ENCODE measurements at places on chromosomes 3 and 15. TPM values are rescaled to one million over a fixed set of nuclear protein-coding genes. Genes with fewer than 3 reads are reported as not detected.
A peak's percentile ranks its signal among the peaks of the same experiment; 100 is the strongest.

- no peak for DNase-seq
Observed at GRCh38 chr3:141920701-141921100, 44.3 kb downstream of the ATP1B3 start.

DNA sequence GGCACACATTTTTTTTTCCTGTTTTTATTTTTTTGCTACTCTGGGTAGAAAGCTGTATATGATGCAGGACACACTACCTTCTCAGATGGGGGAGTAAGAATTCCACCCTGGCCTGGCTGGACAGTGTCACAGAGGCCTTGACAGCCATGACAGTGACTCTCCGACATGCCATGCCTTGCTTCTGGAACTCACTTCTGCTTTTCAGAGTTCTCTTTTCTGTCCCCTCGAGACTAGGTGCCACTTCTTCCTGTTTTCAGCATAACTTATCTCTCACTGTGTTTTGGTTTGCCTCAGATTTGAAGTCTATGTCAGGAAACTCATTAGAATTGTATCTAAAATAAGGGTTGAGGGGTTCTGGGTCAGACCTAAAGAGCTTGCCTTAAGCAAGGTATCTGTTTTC is 69.1 kb upstream of the SEC13 start:
- DNase-seq: peak; percentile 72

The CDAN1 gene
- total RNA-seq: 15.1 TPM

- no peak for DNase-seq
Observed at GRCh38 chr3:123621186-123621849, 36.5 kb upstream of the HACD2 start.
